ENCODE measurements at places on chromosomes 1 and 21. TPM values are rescaled to one million over a fixed set of nuclear protein-coding genes. Genes with fewer than 3 reads are reported as not detected.

GRCh38 chr1:159205225-159205624, 550 bp downstream of the ACKR1 start:
- DNase-seq: no peak
- no peaks in the 10 kb centered on the region for H3K4me1 ChIP-seq
- no peaks in the 10 kb centered on the region for H3K36me3 ChIP-seq
- no peaks in the 10 kb centered on the region for H3K27me3 ChIP-seq
- no peak overlapping the region for H3K4me3 ChIP-seq

- H3K27me3 ChIP-seq: no peaks in the 10 kb centered on the region
- no peak overlapping the region for H3K4me3 ChIP-seq
Measured at GRCh38 chr1:19053486-19053885, 97.0 kb upstream of the IFFO2 start.

The ALPL gene
- polyA plus RNA-seq: 362 TPM

GRCh38 chr1:21703318-21703963, 34.3 kb upstream of the RAP1GAP start:
- H3K27ac ChIP-seq: no peak overlapping the region
- no peak for DNase-seq
- H3K4me3 ChIP-seq: no peak overlapping the region

GRCh38 chr1:229017091-229017490, 253.8 kb upstream of the RAB4A start:
- no peaks in the 10 kb centered on the region for H3K36me3 ChIP-seq
- no peaks in the 10 kb centered on the region for H3K27me3 ChIP-seq
- no peaks in the 10 kb centered on the region for H3K4me1 ChIP-seq
- DNase-seq: no peak
- H3K4me3 ChIP-seq: no peak overlapping the region

The PRCC gene
- 84.1 TPM for polyA plus RNA-seq

GRCh38 chr1:20276485-20277159, 14.1 kb upstream of the VWA5B1 start:
- no peak for DNase-seq
- H3K4me3 ChIP-seq: no peak overlapping the region
- no peaks in the 10 kb centered on the region for H3K27me3 ChIP-seq
- H3K4me1 ChIP-seq: peaks cover 7% of the 10 kb centered on the region
- H3K27ac ChIP-seq: no peak overlapping the region
- no peaks in the 10 kb centered on the region for H3K36me3 ChIP-seq

The RYR2 gene
- polyA plus RNA-seq: 1.3 TPM

The SDHC gene
- 251 TPM for polyA plus RNA-seq

- H3K27me3 ChIP-seq: peaks cover 28% of the 10 kb centered on the region
- H3K4me1 ChIP-seq: no peaks in the 10 kb centered on the region
- H3K36me3 ChIP-seq: no peaks in the 10 kb centered on the region
- H3K4me3 ChIP-seq: no peak overlapping the region
- H3K27ac ChIP-seq: no peak overlapping the region
Measured at GRCh38 chr1:47216278-47217059, 15.6 kb downstream of the TAL1 start.

DNA sequence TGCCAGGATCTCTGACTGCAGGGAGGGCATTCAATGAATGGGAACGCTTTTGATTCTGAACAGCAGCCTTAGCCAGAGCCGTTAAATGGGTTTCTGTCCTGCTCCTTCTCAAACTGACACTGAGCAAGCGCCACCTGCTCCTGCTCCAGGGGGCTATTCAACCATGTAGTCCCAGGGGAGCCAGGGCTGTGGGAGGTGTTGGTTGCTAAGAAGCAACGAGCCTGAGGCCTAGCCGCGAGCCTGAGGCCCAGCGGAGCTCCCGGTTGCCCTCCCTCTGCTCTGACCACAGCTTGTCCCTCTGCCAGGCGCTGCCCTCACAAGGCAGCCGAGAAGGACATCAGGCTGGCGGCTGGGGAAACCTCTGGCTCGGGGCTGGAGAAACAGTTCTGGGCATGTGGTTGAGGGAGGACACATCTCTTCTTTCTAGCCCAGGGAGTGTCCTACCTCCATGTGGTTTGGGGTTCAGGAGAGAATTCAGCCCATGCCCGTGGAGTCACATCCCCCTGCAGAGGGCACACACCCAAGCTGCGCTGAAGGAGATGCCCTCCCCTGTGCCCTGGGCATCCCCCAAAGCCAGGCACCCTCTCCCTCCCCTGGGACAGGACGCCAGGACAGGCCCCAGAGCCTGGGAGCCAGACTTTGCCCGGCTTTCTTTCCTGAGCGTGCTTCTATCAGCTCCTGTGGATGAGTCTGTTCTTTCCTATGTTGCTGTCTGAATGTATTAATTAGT, 18.0 kb downstream of the PCP4 start:
- H3K27me3 ChIP-seq: no peaks in the 10 kb centered on the region
- H3K4me3 ChIP-seq: no peak overlapping the region
- no peaks in the 10 kb centered on the region for H3K36me3 ChIP-seq
- DNase-seq: no peak

- DNase-seq: no peak
- peaks cover 3% of the 10 kb centered on the region for H3K4me1 ChIP-seq
- no peaks in the 10 kb centered on the region for H3K27me3 ChIP-seq
- H3K36me3 ChIP-seq: no peaks in the 10 kb centered on the region
- H3K4me3 ChIP-seq: no peak overlapping the region
Measured at GRCh38 chr1:229086686-229087085, 184.2 kb upstream of the RAB4A start.

Data from H1 (cell line).